Right forelimb (tissue), 1 donor: ENCODE measurements at places on chromosomes 6 and 20.

DNA sequence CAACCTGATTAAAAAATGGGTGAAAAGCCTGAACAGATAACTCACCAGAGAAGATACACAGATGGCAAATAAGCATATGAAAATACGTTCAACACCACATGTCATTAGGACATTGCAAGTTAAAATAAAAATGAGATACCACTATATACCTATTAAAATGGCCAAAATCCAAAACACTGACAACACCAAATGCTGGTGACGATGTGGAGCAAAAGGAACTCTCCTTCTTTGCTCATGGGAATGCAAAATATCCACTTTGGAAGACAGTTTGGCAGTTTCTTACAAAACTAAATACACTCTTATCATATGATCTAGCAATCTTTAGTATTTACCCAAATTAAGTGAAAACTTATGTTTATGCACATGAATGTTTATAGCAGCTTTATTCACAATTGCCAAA, 100.5 kb upstream of the ARID1B start:
- DNase-seq, result no peak

DNA sequence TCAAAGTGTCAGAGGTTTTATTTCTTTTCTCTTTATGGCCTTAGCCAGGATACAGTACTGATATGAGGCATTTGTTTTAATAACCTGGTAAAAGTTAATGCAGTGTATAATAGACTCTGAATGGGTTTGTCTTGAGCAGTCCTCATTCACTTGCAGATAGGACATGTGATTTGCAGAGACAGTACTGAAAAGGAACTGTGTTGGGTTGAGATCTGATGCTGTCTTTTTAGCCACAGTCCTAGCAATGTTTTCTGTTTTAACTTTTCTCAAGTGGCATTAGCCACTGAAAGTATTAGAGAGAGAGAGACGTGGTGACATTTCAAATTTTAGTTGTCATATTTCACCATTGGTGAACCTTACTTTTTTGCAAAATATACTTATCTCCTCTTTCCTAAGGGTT, 547.2 kb upstream of the MAN1A1 start:
- DNase-seq, result no peak

DNA sequence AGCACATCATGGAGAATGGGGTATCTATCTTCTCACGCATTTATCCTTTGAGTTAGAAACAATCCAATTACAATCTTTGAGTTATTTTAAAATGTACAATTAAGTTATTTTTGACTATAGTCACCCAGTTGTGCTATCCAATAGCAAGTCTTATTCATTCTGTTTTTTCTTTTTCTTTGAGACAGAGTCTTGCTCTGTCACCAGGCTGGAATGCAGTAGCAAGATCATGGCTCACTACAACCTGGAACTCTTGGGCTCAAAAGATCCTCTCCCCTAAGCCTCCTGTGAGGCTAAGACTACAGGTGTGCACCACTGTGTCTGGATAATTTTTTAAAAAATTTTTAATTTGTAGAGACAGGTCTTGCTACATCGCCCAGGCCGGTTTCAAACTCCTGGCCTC, 201.5 kb upstream of the ZNF217 start:
- DNase-seq, result no peak

- DNase-seq, result no peak
These were observed 557.9 kb upstream of the ID4 start for GRCh38 chr6:19279273-19279684.

- DNase-seq, result no peak
These were observed 39.7 kb upstream of the ZFP64 start for GRCh38 chr20:52231230-52231746.

DNA sequence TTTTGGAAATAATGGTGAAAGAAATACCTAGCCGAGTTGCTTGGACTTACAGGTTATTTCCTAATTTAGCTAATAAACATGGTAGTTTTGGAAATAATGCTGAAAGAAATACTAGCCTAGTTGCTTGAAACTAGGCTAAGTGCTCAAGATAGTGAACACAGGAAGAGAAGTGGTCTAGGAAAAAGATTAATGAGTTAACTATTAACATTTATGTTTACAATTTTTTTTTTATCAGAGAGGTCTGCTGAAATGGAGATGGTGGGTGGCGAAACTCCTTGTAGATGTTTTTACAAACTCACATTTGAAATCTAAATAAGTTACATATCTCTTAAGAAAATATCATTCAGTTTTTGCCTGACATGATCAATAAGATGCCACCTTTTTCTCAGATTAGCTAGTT, 39.2 kb downstream of the MAPK14 start:
- DNase-seq, result no peak

DNA sequence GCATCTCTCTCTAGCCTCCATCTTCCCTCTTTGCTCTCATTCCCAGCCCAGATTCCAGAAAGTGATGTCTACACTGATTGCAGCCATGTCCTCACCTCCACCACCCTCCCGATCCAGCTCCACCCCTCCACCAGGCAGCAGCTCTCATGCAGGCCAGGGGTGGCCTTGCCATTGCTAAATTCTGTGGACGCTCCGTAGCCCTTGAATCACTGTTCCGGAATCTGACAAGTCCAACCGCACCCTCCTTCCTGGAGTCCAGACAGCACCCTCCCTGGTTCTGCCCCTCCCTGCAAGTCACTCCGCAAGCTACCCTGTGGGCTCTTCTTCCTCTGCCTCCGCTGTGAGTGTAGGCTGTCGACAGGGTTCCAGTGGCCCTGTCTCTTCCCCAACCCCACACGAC, 26.2 kb downstream of the TNXB start:
- no peak for DNase-seq

GRCh38 chr6:90468080-90468479, 118.8 kb downstream of the MAP3K7 start:
- DNase-seq, result no peak

GRCh38 chr6:33249732-33250630, 21.7 kb downstream of the VPS52 start:
- no peak for DNase-seq

- DNase-seq, result peak; percentile 65
These were observed at the start of gene RIPPLY2 for GRCh38 chr6:83853178-83854000. RIPPLY2 (plus strand) TSS chr6:83853360; CDS start chr6:83853417, 57 bp downstream.

DNA sequence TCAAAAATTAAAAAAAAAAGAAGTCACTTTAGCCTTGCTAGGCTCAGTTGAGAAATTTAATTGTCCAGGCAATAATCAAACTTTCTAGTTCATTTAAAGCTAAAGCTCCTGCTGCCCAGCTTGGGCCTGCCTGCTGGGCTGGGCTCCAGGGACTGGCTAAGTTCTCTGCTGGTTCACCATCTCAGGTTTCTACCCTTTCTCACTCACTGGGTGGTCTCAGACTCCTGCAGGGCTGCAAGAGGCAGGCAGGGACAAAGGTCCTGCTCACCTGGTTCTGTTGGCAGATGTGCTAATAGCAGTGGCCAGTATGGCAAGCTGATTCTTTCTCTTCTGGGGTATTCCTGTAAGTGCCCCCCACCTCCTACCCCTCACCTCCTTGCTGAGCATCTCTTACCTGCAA, 21.2 kb upstream of the RTF2 start:
- DNase-seq, result no peak

DNA sequence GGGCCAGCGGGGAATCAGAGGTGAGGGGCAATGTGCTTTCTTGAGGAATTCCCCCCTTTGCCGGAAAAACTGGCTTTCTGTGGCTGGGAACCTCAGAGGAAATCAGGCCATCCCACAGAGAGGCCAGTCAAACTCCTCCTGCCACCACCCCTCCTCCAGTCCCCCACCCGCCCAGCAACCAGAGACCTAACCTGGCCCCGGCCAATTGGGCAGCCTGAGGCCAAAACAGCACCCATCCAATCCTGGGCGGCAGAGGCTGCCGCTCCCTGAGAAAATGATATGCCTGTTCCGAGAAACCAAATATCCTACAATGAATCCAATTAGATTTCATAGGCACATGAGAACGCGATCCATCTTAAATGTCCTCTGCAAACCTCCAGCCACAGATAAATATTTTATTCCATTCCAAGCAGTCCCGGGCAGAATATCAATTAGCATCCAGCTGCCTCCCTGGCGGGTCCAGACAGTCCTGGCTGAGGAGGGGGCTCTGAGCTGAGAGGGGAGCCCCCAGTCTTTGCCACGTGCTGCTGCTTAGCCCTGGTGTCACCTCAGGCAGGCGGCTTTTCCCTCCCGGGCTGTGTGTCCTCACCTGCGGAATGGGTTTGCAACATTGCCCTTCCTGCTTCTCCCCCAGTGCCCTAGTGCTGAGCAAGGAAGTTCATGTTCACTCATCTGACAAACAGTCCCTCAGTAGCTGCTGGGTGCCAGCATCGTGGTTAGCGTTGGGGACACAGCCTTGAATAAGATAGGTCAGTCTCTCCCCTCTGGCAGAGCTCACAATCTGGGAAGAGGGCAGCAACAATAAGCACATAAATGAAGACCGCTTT, 95.0 kb downstream of the DLGAP4 start:
- no peak for DNase-seq

DNA sequence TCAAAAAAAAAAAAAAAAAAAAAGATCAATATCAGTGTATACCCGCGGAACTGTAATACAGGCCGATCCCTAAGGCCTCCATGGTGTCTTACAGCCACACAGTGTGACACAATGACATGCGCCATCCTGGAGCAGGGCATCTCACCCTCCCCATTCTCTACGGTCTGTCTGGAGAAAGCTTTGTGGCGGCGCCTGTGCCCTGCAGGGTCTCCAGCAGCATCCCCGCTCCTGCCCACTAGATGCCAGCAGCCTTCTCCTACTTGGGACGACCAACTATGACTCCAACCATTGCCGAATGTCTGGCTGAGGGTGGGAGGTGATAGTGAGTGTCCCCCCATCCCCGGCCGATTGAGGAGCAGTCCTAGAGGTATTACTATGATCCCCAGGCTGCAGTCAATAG, 558.8 kb upstream of the AGPAT4 start:
- DNase-seq, result no peak

DNA sequence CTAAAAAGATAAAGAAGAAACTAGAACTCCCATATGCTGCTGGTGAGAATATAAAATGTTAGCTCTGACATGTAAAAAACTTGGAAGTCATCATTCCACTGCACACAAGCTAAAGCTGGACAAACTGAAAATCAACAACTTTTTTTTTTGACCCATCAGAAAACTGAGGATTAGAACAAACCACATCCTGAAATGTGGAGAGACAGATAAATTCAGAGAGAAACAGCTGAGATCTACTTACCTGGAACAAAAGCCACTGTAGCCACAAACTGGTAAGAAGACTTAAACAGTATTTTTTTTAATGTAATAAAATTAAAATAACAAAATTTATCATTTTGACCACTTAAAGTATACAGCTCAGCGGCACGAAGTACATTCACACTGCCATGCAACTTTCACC, 408.5 kb upstream of the RGS17 start:
- no peak for DNase-seq

DNA sequence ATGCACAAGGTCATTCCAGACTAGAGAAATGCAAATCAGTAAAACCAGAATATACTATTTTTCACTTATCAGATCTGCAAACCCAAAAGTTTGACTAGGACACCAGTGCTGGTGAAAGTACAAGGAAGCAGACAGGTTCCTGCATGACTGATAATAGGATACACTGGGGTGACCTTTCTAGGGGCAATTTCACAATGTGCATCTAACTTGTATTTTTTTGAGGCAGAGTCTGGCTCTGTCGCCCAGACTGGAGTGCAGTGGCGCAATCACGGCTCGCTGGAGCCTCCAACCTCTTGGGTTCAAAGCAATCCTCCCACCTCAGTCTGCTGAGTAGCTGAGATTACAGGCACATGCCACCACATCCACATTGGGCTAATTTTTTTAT, 11.4 kb downstream of the COMMD7 start:
- DNase-seq, result no peak

- no peak for DNase-seq
These were observed 42.0 kb downstream of the BCAS1 start for GRCh38 chr20:54028276-54029011.

GRCh38 chr20:56595746-56596475, 33.2 kb upstream of the TFAP2C start:
- DNase-seq, result no peak

DNA sequence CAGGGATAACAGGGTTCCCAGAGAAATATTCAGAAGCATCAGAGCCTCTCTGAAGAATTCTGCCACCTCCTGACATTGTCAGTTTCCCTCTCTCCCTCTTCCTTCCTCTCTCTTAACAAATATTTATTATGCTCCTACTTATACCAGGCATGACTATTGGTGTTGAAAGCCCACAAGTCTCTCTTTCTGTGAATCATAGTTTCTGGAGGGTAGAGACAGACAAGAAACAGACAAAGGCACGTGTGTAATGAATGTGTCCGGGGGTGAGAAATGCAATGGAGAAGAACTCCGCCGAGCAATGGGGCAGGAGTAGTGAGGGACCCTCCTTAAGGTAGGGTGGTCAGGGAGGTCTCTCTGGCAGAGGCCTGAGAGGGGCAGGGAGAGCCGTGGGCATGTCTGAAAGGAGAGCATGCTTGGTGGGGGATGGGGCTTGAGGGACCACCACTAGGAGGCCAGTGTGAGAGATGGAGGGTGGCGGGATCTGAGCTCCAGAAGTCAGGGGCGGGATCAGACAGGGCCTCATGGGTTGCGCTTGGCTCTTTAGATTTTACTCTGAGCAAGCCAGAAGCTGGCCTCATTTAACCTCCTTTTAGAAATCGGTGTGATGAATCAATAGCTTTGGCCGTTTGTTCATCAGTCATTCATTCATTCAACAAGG, 57.3 kb downstream of the EYA2 start:
- DNase-seq, result no peak

DNA sequence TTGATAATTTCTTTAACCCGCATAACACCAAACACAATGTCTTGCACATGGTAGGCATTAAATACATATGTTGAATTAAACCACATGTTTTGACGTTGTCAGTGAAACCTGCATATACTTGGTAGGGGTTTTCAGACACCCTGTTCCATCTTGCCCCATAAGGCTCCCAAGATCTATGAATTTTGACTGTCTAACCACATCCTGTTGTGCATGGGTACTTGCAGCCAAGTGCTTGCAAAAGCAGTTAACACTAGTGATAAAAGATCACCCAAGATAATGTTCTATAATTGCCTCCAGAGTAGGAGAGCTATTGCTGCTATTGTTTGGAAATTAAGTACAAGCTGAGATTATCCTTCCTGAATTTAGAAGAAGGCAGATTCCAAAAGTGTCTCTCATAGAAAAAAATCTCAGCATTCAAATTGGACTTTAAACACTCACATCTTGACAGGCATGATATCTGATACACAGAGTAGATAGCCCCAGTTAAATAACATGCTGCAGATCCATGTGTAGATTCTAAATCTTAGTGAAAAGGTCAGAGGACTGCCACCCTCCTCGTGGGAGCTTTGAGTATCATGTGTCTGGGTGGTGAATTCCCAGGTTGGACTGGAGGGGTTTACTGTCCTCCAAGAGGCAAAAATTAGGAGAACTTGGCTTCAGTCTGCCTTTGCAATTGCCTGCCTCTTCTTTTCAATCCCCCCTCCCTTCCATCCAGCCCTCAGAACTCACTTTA, 25.8 kb upstream of the CCN6 start:
- no peak for DNase-seq

GRCh38 chr20:3616250-3616649, 46.9 kb downstream of the GFRA4 start:
- no peak for DNase-seq

DNA sequence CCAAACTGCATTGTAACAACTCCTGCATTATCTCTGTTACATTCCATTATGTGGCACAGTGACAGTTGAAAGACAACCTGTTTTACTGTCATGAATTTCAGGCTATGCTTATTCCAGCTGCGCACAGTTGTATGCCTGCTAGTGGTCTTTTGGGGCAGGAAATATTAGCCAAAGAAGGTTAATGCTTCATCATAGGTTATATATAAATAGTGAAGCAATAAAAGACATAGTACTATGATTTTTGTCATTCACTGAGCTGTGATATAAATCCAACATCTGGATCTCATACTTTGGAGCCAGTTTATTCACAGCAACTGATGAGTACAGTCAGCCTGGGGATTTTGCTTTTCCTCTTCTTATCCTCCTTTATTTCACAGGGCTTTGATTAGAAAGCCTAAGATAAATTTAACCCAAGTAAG, 55.6 kb downstream of the FILIP1 start:
- no peak for DNase-seq
